ENCODE measurements at places on chromosomes 1 and 21. TPM values are rescaled to one million over a fixed set of nuclear protein-coding genes. Genes with fewer than 3 reads are reported as not detected.
A peak's percentile ranks its signal among the peaks of the same experiment; 100 is the strongest.

ZCCHC17 gene
- 11.1 TPM for total RNA-seq

CFHR1 gene
- not detected for total RNA-seq

TLCD4 gene
- 59.6 TPM for total RNA-seq

C1orf105 gene
- 21.9 TPM for total RNA-seq

GRCh38 chr1:242196914-242197313 is 198.0 kb upstream of the MAP1LC3C start:
- DNase-seq, result no peak

DNA sequence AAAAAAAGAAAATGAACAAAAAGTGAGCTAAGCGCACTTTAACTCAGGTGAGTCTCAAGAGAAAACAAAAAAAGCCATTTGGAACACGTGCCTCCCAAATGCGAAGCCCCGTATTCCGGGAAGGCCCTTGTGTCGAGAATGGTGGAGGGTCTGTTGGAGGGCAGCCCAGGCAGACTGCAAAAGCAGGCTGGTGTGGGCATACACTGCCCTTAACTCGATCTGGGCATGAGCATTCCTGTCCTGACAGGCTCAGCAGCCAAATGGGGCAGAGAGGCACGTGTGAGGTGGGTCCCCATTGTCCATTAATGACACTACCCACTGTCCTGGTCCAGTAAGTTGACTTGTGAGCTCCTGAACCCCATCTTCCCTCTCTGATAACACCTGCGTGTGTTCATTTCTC is 57.7 kb downstream of the EVA1C start:
- DNase-seq, result no peak

DNA sequence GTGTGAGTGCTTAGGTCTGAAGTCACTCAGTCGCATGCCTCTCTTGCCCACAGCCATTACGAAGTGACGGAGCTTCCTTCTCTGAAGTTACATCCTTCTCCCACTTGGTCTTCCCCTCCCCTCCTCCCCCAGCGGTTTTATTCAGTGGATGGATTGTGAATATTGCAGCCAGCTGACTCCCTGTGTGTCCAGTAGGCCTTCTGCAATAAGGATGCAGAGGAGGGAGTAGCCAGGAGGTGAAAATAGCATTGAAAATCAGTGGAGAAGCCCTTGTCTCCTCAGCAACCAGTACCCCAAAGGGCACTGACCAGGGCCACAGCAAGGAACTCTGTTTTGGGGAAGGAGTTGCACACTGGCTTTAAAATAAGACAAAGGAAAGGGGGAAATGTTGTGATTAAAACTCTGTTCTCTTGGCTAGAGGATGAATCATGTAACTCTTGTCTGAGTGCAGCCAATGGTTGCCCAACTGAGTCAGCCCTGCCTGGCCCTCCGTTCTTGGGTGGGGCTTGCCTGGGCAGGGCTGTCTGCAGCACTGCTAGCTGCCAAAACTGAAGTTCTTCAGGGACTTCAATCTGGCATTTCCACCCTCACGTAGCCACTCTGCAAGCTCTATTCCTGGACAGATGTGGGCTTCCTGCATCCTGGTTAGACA is 4.3 kb downstream of the S100A10 start:
- peak; percentile 75 for DNase-seq

DNA sequence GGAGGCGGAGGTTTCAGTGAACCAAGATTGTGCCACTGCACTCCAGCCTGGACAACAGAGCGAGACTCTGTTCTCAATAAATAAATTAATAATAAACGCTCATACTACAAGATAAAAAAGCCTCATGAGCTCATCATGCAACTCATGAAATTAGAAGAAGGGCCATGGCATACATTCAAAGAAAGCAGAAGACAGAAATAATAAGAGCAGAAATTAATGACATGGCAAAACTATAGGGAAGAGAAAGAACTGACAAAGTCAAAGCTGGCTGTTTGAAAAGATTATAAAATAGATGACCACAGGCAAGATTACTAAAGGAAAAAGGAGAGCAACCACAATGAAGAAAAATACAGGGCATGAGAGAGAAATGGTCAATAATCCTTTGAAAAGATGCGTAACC is 14.7 kb upstream of the FUCA1 start:
- DNase-seq, result no peak

- DNase-seq, result no peak
These were observed 97.4 kb upstream of the SGIP1 start for GRCh38 chr1:66436378-66437135.

DNA sequence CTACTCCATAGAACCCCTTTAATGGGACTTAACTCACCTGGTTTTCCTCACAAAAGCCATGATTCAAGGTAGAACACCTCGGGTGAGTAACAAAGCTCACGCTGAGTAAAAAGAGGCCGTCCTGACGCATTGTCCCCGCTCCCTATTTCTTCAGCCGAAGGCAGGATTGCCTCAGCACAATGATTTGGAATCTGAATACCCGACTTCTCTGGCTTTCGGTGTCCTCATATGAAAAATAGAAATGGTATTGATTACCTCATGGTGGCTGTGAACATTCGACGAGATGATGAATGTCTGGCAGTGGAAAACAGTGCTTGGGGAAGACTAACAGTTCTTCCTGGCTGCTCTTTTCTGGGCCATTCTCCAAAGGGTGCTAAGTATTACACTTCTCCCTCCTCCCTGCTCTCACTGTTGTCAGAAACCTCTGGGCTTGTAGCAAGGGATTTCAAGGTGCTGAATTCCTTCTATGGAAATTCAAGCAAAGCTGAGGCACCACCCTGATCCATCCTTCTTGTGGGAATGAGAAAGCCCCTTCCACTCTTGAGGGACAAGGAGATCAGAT is 148.3 kb downstream of the C1orf94 start:
- no peak for DNase-seq

- peak; percentile 62 for DNase-seq
These were observed 7.5 kb upstream of the ZNF648 start for GRCh38 chr1:182069028-182069466.

- DNase-seq, result no peak
These were observed 102.8 kb downstream of the CLIC6 start for GRCh38 chr21:34771512-34772028.

GRCh38 chr1:26784023-26784871 is 3.5 kb upstream of the PIGV start:
- peak; percentile 58 for DNase-seq

DNA sequence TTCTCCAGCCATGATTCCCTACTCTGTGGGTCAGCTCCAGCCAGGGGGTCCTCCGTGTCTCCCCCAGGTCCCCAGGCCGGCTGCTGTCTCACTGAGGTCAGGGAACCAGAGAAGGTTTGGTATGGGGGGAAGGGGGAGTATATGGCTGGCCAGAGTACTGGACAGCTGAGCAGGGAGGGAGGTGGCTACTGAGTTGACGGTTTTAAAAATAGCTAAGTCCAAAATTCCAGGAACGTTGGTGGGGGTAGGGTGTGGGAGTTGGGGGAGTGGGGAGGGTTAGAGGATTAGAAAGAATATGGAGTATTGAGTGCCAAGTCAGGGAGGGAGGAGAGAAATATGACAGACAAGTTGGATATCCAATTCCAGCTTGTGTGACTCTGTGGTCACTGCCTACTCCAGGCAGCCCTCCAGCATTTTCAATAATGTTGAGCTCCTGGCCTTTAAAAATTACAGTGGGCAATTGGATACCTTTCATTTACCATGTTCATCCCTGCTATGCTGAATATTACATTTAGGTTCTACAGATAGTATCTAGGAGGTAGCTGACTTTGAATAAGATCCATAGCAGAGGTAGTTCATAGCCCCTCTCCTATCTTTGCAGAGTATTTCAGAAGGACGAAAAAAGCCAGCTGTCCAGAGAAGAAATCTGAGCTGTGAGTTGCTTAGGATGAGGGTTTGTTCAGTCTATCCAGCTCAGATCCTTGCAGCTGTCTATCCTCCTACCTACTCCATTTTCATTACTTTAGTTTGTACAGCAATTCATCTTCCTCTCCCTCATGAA is at the start of gene HJV:
Gene HJV, minus strand, starts transcription at position 114 of the 781 bp plus-strand sequence. CDS start 1,504 bp downstream, outside the sequence.
- no peak for DNase-seq

- no peak for DNase-seq
These were observed 57.1 kb downstream of the RAP1GAP start for GRCh38 chr1:21612057-21612456.

GRCh38 chr1:219433001-219433400 is 179.9 kb downstream of the ZC3H11B start:
- peak; percentile 33 for DNase-seq

DNA sequence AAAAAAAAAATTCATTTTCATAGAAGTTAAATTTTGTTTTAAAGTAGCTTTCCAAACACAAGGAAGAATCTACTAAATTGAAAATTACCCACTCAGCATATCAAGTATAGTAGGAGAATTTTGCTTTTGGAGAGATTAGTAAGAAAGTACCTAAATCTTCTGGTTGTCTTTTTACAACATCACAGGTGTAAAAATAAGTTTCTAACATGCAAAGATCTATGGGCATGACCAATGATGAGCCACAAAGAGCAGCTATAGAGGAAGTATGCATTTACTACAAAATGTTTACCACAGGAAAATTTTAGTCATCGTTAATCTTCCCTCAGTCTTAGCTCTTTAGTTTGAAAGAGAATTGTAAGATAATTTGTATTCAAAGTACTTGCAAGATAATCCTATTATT is 28.1 kb downstream of the ANGPTL3 start:
- no peak for DNase-seq

GRCh38 chr1:19622204-19622603 is 21.9 kb upstream of the NBL1 start:
- DNase-seq, result no peak

DNA sequence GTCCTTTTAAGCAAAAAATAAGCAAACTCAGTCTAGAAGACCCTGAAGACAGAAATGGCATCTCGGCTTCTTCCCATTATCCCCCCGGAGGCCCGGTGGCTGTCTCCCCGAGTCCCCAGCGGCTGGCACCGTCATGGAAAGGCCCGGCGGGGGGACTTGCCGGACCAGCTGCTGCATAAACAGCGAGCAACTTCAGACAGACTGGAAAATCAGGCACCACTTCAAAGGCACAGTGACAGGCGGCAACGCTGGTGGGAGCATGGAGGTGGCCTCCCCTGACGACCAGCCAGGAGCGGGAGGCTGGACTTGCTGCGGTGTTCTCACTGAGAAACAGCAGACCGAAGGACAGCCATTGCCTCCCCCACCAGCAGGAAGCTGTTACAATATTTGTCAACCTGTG is 18.4 kb upstream of the C1QA start:
- DNase-seq, result no peak

DNA sequence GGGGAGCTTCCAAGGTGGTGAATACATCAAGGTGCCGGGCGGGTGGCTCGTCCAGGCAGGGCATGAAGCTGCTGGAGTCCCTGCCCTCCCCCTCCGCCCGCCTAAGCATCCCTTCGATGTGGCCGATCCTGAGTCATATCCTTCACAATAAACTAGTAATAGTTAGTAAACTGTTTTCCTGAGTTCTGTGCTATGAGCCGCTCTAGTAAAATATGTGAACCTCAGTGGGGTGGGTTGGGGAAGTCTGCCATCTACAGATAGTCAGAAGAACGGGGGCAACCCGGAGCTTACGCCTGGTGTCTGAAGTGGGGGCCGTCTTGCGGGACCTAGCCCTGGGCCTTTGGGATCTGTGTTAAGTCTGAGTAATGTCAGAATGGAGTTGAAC is 21.6 kb downstream of the C2CD2 start:
- no peak for DNase-seq

All from left ventricle myocardium superior (tissue), 1 donor.